ENCODE measurements at places on chromosomes 6 and 20.

DNA sequence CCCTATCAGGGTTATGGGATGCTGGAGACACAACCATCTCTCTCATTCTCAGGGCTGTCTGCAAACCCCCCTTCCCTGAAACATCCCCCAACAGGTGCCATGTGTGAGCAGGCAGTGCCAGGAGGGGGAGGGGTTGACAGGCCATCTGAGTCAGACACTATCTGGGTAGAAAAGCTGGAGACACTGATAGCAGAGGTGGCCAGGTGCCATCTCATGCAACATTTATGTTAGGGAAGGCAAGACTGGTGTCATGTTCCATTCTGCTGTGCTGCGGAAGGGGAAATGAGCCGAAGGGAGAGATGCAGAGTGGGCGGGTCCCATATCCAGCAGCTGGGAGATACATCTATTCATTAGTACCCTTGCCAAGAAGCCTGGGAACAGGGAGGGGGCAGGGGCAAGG is 3.5 kb downstream of the LHFPL5 start:
- no peak for DNase-seq

DNA sequence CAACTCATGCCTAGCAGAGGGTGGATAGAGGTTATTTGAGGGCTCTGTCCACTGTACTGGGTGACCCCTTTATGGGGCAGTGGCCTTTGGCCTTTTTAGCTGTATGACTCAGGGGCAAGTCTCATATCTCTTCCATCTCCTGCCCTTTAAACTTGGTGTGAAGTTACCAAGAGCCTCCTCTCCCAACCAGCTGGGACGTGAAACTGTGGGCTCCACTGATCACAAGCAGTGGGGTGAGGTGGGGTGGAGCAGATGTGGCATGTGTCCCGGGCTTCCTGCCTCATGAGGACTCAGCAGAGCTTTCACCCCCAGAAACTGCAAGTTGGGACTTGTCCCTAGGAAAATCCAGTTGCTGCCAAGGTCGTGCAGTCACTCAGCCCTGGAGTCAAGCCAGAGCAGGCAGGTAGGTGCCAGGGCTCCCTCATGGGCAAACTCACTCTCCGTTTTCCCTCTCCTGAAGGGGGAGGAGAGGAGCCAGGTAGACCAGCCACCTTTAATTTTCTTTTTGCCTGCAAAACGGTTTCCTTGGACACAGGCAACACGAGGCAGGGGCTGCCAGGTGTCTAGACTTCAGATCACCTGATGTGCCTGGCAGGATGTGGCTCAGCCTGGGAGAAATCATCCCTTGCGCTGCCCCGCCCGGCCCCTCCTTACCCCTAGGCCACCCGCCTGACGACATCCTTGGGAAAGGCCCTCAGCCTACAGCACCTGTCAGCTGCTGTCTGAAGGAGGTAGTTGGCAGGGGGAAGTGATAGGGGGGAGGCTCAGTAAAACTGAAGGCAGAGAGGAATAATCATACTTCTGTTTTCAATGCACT is 4.0 kb downstream of the CDKN1A start:
- DNase-seq: no peak

DNA sequence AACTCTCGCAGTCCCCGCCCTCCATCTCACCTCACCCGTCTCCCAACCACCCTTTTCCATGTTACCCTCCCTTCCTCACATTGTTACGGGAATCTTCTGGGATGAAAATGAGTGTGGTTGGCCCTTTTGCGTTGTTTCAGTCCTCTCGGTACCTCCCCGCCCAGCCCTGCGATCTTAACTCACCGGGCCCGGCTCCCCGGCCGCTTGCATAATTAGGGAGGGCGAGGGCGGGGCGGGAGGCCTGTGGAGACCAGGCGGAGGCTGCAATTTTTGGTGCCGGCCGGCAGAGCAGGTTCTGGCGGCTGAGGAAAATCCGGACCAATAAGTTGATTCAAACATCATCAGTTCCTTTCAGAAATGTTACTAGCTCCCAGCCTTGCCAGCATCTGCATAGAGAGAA is 25.2 kb downstream of the TFAP2B start:
- DNase-seq: no peak

- no peak for DNase-seq
Observed at GRCh38 chr6:24187965-24188577, 62.1 kb downstream of the NRSN1 start.

- no peak for DNase-seq
Observed at GRCh38 chr6:52537001-52537753, 39.7 kb downstream of the TRAM2 start.

DNA sequence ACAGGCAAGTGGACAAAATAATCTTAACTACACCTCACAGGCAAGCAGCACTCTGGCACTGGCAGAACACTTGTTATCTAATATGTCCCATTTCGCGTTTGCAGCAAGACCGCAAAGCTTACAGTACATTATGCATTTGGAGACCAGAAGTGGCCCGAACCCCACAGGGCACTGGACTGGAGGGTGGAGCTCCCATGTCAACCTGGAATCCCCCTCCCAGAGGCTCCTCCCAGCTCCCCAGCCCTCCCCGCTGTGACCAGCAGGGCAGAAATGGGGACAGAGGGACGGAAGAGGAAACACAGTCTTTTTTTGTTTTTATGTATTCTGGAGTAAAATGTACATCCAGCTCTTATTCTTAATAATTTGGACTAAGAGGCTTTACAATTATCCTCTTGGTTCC is 263.7 kb downstream of the SMOC2 start:
- DNase-seq: no peak

GRCh38 chr6:160305926-160306713 is 42.1 kb upstream of the SLC22A3 start:
- no peak for DNase-seq

- no peak for DNase-seq
Observed at GRCh38 chr6:37807656-37808055, 11.9 kb upstream of the ZFAND3 start.

DNA sequence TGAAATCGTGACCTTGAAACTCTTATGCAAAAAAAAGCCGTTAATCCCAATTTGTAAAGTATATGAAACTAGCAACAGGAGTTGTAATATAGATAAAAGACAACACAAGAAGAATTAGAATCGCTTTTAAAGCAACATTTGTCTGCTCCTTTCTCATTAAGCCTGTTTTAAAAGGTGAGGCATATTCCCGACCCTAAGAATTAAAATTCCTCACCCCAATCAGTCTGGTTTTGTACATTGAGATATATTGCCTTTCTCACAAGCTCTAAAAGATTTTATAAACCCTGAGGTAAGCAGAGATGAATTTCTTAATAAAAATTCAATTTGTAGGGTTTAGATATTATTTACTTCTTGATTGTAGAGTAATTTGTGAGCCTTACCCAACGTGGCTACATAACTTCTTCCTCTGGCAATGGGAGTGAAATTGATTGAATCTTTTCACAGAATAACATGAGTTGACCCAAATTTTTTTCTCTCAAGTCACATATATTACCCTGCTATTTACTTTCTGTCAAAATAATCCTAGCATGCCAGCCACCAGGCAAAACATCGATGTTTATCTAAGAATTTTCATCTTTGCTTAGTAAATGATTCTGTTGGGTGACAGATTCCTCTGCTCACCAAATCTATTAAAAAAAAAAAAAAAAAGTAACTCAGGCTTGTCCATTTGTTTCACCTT is 173.7 kb downstream of the HACE1 start:
- no peak for DNase-seq

- DNase-seq: no peak
Observed at GRCh38 chr6:70289299-70289698, 13.6 kb downstream of the COL9A1 start.

DNA sequence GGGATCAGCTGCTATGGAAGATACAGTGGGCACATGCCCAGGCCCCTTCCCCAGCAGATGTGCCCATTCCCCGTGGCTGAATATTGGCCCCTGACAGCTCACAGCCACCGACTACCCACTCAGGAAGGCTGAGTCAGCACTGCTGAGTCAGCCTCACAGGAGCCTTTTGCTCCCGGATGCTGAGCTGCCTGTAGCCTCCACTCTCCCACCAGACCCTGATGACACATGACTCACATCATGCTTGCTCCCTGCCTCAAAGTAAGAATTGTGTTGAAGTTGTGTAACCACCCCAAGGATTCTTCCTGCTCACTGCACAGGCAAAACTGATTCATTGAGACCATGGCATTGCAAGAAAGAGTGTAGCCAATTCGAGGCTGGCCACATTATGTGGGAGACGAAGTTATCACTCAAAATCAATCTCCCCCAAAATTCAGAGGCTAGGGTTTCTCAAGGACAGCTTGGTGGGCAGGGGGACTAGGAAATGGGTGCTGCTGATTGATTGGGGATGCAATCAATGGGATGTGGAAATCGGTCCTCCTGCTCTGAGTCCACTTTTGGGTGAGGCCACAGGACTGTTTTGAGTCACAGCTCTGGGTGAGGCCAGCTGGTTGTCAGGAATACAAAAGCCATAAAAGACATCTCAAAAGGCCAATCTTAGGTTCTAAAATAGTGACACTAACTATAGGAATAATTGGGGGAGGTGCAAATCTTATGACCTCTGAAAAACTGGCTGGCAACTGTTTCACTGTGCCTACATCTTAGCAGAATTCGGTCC is 556.6 kb upstream of the CDH4 start:
- no peak for DNase-seq

GRCh38 chr6:163760860-163761259 is 346.3 kb downstream of the QKI start:
- DNase-seq: no peak

- DNase-seq: no peak
Observed at GRCh38 chr6:11947575-11947974, 64.5 kb upstream of the HIVEP1 start.

- no peak for DNase-seq
Observed at GRCh38 chr20:10022625-10023024, 12.2 kb upstream of the ANKEF1 start.

DNA sequence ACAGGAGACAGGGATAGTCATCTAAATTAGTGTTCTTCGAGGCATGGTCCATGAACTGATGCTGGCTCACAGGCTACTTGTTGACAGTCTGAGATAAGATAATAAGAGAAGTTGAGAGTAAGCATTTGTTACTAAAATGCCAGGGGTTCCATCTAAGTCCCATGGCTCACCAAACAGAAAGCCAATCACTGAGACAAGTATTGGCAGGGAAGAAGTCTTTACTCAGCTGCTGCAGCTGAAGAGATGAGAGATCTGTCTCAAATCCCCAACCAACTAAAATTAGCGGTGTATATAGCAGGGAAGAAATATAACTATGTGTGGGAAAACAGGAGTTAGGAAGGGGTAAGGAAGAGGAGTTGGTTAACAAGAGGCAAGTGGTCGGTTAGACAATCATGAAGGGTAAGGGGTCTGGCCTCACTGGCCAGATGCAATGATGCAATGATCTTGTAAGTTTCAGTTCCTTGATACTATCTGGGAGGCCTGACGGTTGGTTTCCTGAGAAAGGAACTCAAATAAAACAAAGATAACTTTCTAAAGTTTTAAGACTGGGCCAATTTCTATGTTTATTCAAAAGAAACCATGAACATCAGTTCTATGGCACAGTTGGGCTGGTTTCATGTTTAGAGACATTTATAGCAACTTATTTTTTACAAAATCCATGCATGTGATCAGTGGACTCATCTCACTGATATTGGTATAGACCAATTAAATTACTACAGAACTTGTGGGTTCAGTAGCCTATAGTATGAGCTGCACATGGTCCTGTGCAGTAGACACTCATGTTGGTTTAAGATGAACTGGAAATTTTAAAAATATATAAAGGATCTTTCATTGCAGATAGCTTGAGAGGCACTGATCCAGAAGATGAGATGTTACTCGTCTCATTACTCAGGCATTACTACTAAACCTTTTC is 9.9 kb upstream of the HEBP2 start:
- no peak for DNase-seq

DNA sequence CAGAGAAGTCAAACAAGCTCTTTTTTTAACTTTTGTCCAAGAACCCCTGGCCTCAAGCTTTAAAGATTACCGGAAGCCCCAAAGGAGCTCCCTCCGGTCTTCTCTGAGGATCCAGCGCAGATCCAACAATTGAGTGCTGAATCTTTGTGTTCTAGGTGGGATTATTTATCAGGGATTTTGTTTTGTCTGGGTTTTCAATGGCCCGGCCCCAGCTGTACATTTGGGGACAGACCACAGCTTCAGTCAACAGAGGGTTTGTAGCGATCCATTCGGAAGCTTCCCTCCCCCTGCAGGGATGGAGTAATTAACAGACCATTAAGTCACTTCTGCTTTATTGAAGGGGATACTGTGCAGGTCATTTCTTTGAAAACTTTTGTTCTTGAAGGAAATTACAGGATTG is 7.8 kb downstream of the OLIG3 start:
- DNase-seq: no peak

GRCh38 chr6:38236631-38237030 is 403.1 kb downstream of the BTBD9 start:
- DNase-seq: no peak
